ENCODE measurements at places on chromosomes 12 and 14.

DNA sequence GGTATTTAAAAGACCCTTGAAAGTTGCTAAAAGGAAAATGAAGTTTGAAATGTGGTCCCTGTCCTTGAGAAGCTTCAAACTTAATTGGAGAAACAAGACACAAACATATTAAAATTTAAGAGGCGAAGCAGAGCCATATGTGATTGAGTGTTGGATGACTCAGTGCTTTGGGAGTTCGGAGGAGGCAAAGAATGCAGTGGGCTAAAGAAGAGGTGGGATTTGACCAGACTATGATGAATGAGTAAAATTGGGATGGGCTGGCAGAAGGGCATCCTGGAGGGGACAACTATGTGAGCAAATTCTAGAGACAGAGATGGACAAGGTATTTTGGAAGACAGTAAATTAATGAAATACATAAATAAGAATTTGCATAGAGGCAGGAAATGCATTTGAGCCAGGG, 358.6 kb downstream of the EGLN3 start:
- DNase-seq: no peak

- DNase-seq: no peak
These were observed at the start of gene LRTM2 for GRCh38 chr12:1820191-1820895. LRTM2 (plus strand) TSS chr12:1820565; CDS start chr12:1828149, 7,584 bp downstream.

DNA sequence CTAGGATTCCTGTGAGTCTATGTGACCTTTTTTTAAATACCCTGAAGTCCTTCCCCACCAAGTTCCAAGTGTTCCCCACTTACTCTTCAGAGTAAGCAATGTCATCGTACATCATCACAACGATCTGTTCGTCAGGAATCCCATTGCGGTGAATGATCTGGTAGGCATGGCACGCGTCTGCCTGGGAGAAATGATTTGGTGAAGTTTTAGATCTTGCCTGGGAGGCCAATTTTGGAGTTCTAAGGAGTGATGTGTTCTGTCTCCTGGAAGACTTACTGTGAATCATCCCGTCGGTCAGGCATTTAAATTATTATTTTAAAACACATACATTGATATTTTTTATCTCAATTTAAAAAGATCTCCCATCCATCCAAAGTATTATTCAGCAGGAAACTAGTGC, 29.8 kb downstream of the LGMN start:
- no peak for DNase-seq

DNA sequence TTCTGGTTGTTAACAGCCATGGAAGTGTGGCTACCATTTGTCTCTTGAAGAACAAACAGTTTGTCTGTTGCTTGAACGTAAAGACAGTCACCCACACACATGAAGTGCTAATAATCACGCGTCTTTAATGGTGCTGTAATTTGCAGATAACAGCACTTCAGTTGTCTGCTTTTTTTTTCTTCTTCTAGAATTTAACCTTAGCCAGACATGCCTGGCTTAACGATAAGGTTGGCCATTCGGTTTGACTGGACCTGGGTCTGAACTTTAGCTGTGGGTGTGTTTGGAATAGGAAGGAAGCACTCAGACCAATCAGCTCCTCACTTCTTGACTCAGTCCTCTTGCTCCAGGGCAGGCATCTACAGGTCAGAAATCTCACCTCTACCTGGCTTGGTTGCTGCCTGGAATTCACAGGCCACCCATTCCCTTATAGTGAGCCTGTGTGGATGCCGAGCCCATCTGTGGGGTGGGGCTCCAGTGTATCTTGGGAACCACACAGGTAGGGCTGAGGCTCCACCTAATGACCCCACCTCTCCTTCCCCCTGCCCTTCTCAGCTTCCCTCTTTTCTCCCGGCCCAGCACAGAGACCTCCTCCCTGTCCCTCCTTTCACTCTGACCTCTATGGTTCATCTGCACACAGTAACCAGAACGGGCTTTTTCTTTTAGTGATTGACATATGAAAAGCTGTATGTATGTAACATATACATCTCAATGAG, 246.4 kb upstream of the PWP1 start:
- no peak for DNase-seq
